Activated T-helper 9 cell treated with anti-CD3 and anti-CD28 coated beads, Interleukin-2, amount 50 U/mL, for 16 hours (primary cell): ENCODE measurements at places on chromosomes 3 and 15.

- DNase-seq, result no peak
Observed at GRCh38 chr15:82044373-82045178, 1.2 kb downstream of the MEX3B start.

- DNase-seq, result no peak
Observed at GRCh38 chr15:40960925-40961324, 7.7 kb downstream of the CHAC1 start.

DNA sequence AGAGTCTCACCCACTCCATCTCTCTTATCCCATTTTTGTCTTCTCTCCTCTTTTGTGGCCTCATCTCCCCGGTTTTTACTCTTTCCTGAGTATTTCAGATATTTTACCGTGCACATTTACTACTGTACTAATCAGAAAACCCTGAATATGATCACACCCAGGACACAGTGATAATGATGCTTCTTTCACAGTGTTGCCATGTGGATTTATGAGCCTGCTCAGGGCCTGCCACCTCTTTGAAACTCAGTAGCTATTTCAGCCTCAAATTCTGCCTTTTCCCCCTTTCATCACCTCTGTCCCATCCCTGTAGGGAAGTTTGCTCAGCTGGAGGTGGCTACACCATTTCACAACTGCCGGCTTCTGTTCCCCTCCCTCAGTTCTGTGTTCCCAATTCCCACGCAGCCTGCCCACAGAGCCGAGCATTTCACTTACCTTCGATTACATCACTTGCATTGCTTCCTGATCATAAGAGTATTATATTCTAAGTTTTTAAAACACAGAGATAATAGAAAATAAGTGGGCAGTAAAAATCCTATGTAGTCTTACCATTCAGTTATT, 33.2 kb downstream of the ARNT2 start:
- no peak for DNase-seq

DNA sequence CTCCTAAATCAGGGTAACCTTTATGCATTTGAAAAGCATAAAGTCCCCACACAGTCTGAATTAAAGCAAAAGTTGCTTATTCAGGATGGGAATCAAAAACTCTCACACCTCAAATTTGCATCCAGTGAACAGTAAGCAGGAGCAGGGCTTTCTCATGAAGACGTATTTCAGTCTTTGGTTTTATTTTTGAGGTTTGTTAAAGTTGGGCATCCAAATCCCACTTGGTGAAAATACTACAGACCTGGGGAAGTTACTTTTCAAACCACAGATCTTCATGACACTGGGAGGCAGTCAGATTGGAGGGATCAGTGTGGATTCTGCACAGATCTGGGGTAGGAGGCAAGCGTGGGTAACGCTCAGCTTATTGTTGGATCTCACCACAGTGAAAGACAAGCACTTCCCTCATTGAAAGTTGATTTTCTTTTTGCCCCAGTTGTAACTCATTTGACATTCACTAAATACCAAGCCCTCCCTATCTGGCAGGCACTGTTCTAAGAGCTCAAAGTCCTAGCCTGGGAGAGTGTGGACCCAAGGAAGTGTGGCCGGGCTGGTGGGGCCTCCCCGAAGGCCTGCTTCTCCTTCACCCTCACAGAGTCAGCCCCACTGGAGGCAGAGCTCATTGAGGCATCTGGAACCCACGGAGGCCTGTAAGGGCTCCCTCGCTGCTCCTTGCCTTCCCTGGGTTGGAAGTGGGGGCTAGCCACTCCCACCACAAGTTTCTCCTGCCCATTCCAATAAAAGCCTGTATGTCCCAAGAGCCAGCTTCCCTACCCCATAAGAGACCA, 783 bp upstream of the ISG20 start:
- DNase-seq, result no peak

- DNase-seq, result peak; percentile 87
Observed at GRCh38 chr3:48301020-48301799, 32.3 kb downstream of the SPINK8 start.

DNA sequence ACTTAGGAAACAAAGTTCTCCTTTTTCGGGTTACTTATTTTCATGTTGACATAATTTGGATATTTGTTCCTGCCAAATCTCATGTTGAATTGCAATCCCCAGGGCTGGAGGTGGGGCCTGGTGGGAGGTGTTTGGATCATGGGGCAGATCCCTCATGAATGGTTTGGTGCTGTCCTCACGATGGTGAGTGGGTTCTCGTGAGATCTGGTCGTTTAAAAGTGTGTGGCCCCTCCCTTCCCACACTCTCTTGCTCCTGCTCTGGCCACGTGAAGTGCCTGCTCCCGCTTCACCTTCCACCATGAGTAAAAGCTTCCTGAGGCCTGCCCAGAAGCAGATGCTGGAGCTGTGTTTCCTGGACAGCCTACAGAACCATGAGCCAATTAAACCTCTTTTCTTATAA, 43.7 kb upstream of the MCF2L2 start:
- DNase-seq, result no peak

DNA sequence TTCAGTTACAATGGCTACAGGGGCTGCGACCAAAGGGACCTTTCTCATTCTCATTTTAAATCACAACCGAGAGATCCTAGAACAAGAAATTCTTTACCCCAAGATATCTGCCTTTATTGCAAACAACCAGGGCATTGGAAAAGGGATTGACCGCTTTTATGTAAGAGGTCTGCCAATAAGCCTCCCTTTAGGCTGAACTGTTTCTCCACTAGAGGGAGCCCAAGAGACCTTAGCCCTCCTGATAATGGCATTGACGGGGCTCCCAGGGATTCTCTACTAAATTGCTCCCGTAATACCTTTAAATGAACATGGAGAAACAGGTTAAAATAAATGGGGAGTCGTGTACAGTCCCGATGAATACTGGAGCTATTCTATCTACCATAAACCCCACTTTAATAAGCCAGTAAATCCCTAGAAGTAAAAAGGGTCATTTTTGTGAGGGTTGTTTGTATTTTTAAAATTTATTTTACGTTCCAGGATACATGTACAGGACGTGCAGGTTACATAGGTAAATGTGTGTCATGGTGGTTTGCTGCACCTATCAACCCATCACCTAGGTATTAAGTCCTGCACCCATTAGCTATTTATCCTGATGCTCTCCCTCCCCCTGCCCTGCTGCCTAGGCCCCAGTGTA, 7.5 kb upstream of the IGSF10 start:
- DNase-seq, result no peak

GRCh38 chr3:99466331-99466730, 172.1 kb upstream of the COL8A1 start:
- no peak for DNase-seq

DNA sequence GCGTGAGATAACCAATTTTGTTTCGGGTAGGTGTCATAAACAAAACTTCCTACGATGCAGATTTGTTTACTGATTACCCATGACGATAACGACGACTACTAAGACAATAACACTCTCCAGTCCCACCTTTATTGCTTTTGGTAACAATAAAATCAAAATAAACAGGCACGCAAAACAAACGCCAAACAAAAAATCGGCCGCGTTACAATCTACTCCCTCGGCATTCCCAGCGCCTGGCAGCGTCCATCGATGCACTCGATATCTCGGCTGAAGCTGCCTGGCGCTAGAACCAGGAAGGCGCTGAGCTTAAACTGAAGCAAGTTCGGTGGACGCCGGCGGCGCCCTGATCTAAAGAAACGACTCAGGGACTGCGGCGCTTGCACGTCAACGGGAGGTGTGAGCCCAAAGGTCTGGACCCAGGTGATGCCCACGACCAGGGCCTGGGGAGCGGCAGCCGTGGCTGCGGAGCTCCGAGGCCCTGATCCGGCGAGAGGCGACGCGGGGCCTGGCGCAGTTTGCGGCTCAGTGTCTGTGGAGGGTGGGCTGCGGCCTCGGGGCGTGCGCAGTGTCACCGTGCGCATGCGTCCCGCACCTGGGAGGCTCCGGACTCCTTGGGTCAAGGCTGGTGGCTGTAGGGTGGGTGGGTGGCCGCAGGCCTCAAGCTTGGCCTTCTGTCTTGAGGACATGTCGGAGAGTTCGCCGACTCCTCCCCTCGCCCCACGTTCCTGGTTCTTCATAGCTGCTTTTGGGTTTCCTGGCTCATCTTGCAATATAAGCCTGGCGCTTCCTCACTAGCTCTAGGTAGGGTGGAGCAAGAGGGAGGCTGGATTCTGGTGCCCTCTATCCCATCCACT, at the start of gene RSRC1:
RSRC1 (plus strand) TSS at position 286 of the 854 bp plus-strand sequence. CDS start 12,016 bp downstream, outside the sequence.
- peak; percentile 54 for DNase-seq

- no peak for DNase-seq
Observed at GRCh38 chr15:58182460-58183163, 44.4 kb downstream of the AQP9 start.

- no peak for DNase-seq
Observed at GRCh38 chr3:182521339-182521738, 272.0 kb upstream of the ATP11B start.

DNA sequence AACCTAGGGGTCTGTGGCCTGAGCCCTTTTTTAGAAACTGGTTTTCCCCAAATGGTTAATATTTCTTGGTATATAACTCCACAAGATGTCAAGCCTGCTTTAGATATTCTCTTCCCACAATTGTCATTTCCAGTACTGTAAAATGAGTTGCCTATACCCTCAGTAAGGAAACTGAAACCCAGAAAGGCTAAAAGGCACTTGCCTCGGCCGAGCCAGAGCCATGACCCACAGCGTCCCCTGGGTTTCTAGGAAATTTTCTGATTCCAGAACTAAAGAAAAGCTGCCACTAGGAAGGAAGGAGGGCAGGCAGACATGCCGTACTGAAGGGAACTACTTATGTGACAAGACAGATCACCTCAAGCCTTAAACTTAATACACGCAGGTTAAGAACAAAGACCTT, 59.1 kb downstream of the ATP8B4 start:
- DNase-seq, result no peak

- no peak for DNase-seq
Observed at GRCh38 chr3:103009609-103010008, 574.8 kb downstream of the ZPLD1 start.

DNA sequence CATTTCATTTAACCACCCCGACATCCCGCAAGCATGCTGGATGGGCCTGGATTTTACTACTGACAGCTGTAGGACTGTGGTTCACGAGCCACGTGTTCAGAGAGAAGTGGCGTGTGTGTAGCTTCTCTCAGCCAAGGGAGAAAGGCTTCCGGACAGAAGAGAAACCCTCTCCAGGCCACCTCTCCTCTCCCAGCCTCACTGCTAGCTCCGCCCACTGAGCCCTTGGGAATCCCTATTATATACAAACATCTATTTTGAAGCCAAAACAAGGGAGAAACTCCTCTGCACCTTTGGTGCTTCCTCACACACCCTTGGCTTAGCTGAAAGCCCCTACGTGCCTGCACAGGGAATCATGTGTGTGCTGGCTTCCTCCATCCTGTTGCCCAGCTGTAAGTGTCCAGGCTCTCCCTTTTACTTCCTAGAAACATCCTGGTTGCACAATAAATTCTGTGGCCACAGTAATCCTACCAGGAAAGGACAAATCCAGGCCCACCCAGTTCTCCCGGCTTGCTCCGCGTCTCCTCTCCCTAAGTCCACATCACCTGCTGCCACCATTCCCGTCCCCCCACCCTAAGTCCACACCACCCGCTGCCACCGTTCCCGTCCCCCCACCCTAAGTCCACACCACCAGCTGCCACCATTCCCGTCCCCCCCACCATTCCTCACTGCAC, 30.5 kb downstream of the PCSK6 start:
- no peak for DNase-seq

- no peak for DNase-seq
Observed at GRCh38 chr3:121483290-121483689, 62.5 kb downstream of the POLQ start.

- no peak for DNase-seq
Observed at GRCh38 chr15:77402740-77403379, 17.0 kb downstream of the PEAK1 start.

GRCh38 chr15:51046799-51047449, 47.8 kb downstream of the TNFAIP8L3 start:
- no peak for DNase-seq

DNA sequence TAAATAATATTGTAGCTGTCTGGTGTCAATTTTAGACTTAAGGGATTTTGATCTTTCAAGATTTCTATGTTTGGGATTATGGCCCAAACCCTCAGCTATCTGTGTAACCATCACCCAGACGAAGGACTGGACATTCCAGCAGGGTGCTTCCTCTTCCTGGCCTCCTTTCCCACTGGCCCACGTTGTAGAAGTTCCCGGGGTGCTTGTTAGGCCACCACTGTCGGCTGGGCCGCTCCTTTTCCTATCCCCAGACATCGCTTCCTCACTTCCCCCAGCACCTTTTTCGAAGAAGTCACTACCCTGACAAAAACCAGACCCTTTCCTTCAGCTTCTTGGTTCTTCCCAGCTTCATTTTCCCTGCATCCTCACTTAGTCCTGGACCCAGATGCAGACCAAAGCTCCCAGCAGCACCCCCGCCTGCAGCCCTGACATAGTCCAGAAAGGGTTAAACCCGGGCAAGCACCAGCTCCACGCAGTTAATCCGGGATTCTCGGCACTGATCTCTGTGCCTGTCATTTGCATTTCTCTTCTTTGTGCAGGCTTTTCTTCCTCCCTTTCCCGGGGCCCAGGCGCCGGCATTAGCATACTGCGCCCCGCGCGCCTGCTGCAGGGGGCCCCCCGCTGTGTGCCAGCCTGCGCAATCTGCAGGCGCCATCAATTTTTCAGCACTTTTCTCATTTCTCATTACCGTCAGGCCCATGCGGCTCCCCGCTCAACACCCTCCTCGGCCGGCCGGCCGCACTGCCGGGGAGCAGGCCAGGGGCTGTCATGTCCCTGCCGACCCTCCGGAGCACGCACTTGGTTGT, 90.6 kb downstream of the ZNF621 start:
- no peak for DNase-seq

GRCh38 chr3:129356756-129357425, 71.5 kb downstream of the EFCAB12 start:
- DNase-seq, result no peak

GRCh38 chr3:73719861-73720260, 95.1 kb upstream of the PDZRN3 start:
- DNase-seq, result no peak

DNA sequence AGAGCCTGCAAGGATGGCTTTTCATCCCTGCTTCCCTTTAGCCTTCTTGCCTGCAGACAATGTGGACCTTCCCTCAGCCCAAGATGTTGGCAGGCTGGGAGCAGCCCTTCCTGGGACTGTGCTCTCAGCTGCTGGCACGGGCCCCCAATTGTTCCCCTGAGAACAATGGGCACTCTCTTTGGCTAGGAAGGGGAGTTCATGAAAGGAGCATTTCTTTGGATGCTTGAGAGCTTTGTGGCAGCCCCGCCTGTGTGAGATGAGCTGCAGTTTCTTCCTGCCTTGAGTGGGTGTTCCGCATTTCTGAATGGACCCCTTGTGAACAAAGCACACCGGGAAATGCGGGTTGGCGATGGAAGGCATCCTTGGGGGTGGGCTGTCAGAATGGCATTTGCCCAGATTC, 35.0 kb upstream of the BSN start:
- DNase-seq, result no peak

- no peak for DNase-seq
Observed at GRCh38 chr15:91866971-91867372, 13.5 kb downstream of the SLCO3A1 start.

DNA sequence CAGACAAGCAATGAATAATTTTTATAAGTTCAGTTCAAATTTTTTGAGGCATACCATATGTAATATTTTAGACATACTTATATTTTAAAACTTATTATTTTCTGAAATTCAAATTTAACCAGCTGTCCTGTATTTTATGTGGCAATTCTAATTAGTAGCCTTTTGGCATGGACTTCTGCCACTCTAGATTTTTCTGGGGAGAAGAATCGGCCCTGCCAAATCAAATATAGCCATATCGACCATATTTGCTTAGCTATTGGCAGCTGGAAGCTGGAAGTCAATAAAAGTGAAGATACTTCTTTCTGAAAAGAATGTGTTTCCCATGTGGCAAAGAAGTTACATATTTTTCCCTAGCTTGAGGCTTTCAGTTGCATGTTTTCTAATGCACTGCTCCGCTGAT, 9.4 kb upstream of the RBMS3 start:
- DNase-seq, result no peak
